ENCODE measurements at places on chromosomes 4 and X. TPM values are rescaled to one million over a fixed set of nuclear protein-coding genes. Genes with fewer than 3 reads are reported as not detected.

Gene DCTD
- 45.6 TPM for total RNA-seq

Gene SMIM10L2A
- total RNA-seq: 0.04 TPM

Gene SH3D19
- 38.3 TPM for total RNA-seq

Gene CXorf49B
- not detected for total RNA-seq

Gene MAGEA8
- total RNA-seq: not detected

Gene XAGE1A
- not detected for total RNA-seq

Gene IBSP
- not detected for total RNA-seq

Gene FOXP3
- not detected for total RNA-seq

Gene ODAPH
- not detected for total RNA-seq

All from gastrocnemius medialis (tissue), 4 donors.